ENCODE measurements at places on chromosomes 12 and 14.

GRCh38 chr12:41496009-41496408 is 307.9 kb downstream of the PDZRN4 start:
- DNase-seq, result no peak

DNA sequence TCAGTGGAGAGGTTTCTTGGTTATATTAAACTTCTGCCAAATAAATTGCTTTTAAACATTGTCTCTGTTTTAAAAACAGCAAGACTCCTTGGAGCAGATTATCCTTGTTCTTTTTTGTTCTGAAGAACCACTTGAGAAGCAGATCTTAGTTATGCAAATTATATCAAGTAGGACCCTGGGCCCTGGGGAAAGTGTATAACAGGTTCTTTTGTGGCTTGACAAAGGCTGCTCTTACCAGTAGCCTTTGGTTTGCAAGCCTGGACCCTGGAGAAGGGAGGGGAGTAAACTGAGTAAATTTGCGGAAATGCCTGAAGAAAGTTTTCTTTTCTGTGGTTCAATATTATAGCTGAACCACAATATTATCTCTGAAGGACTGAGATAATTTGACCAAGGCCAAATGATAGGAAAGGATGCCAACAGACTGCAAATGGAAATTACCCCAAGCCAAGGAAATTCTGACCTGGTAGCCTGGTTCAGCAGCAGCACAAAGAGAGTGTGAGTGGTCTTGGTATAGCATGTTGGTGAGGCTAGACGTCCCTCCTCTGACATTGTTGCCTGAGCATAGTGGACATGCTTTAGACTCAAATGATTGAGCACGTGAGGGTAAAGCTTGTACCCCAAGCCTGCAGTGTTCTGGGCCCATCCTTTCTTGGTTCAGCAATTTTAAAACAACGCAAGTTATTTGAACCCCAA is 30.4 kb upstream of the SIX1 start:
- DNase-seq, result no peak

DNA sequence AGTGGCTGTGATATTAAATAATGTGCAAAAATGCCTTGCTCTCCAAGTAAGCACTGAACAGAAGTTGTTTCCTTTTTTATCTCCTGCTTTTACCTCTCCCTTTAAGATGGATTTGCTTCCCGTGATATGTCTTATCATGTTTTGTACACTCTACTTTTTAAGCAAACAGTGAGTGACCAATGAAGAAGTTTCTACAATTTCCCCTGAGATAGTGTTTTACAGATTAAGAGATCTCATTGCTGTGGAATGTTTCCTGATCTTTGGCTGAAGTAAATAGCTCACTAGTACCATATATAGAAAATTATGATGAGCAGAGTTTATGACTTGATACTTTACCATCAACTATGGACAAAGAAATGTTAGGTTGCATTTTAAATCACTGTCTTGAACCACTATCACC is 184.8 kb upstream of the PDE3A start:
- no peak for DNase-seq

- DNase-seq, result no peak
These were observed 46.0 kb downstream of the ITPR2 start for GRCh38 chr12:26786865-26787514.

- peak; percentile 1 for DNase-seq
These were observed 300.9 kb downstream of the ACSS3 start for GRCh38 chr12:81378601-81379285.

- no peak for DNase-seq
These were observed 204.5 kb upstream of the PRKD1 start for GRCh38 chr14:30132196-30132595.

GRCh38 chr14:24556756-24557155 is 19.3 kb downstream of the CTSG start:
- no peak for DNase-seq

GRCh38 chr14:78005325-78005724 is 164.8 kb upstream of the NRXN3 start:
- DNase-seq, result no peak

DNA sequence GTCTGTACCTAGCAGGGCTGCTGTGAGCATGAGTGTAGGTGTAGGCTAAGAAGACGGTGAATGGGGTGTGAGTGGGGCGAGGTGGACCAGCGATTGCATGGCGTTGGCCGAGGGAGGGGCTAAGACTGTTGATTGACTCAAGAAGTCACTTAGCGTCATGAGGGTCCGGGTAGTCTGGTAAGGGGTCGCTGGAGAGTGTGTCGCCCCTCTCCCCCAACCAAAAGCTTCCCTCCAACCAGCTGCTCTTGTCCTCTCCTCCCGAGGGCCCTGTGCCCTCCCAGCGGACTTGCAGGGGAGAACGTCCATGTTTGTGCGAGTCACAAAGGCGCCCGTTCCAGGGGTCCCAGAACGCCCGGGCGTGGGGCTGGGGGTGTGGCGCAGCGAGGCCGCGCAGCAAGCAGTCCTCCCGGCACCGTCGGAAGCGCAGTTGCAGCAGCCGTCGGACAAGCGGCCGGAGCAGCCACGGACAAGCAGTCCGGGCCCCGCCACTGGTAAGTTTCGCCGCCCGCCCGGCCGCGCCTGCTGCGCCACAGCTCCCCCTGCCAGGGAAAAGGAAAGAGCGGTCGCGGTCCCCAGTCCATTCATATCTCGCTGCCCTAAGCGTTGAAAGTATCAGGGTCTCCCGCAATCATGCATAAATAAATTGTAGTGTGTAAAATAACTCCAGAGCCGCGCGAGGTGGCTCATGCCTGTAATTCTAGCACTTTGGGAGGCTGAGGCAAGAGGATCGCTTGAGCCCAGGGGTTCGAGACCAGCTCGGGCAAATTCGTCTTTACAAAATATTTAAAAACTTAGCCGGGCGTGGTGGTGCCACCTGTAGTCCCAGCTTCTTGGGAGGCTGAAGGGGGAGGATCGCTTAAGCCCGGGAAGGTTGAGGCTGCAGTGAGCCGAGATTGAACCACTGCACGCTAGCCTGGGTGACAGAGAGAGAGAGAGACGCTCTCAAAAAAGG is at the start of gene CCDC63:
Gene CCDC63, plus strand, starts transcription at position 373 of the 952 bp plus-strand sequence. CDS start 5,968 bp downstream, outside the sequence.
- peak; percentile 54 for DNase-seq

DNA sequence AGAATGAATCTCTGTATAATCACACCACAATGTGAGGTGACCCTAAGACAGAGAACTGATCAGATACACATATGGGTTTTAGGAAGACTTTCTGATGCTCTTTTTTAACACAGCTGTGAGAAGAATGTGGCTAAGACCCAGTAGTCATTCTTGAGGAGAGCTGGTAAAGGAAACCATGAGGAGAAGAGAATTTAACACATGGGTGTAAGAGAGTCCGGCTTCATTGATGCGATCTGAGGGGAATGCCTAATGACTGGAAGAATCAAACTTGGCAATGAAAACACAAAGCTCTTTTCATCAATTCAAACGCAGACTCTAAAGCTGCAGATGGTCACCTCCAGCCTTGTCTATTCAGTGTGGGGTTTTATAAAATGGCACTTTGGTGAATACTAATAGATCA is 79.3 kb downstream of the FOXA1 start:
- no peak for DNase-seq

DNA sequence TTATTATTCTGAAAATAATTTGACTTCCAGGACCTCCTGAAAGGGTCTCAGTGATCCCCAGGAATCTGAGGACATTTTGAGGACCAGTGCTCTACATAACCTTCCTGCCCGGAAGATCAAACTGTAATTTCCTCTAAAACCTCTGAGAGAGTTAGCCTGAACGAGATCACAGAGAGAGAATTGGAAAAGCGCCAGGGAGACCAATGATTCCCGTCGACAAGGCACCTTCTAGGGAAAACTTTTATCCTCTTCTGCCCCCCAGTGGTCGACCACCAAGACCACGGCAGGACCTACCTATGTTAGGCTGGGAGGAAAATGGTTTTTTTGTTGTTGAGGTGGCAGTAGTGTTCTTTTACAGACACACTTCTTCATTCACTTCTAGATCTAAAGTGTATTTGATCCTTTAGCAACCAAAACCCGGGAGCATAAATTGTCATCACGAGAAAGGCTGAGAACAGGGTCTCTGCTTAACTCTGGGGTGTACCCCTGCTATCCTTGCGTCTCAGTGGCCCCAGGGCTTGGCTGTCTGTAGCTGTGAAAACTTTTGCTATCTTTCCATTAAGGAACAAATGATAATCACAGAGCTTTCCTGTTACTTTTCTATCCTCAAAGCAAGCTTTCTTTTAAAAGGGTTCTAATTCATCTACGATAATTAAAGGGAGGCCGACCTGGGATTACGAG is 62.9 kb upstream of the NID2 start:
- DNase-seq, result peak; percentile 87

GRCh38 chr12:3992945-3993344 is 119.7 kb upstream of the PARP11 start:
- DNase-seq, result no peak

GRCh38 chr12:4908684-4909409 is 858 bp upstream of the KCNA1 start:
- no peak for DNase-seq

GRCh38 chr12:3432176-3432742 is 58.7 kb upstream of the PRMT8 start:
- DNase-seq, result no peak

DNA sequence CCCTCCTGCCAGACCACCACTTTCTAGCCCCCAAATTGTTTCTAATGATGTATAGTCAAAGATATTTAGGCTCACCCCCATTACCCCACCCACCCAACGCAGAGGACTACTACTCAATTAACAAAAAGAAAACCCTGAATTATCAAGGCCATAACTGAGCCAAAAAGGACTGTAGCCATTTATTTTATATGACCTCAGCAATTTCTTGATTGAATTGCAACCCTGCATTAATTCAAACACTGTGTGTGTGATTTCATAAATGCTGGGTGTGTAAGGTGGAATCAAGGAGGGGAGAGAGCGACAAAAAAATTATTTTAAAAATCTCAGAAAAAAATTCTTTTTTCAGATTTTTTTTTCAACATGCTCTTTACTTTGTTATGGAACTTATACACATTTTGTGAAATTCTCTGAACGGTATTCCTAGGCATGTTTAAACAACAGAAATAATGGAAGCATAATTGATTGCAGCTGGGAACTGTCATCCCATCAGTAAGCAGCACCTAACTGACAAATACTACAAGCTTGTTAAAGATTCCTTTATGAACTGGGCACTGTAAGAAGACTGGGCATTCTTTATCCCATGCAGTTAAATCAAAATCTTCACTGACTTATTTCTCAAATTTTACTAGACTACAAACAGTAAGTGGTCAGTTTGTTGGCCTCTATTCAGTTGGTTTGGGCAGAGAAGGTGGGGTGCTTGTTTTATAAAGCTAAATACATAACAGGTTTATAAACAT is 179.1 kb downstream of the SOX5 start:
- no peak for DNase-seq

- DNase-seq, result no peak
These were observed 243.1 kb upstream of the PWP1 start for GRCh38 chr12:107442326-107442987.

DNA sequence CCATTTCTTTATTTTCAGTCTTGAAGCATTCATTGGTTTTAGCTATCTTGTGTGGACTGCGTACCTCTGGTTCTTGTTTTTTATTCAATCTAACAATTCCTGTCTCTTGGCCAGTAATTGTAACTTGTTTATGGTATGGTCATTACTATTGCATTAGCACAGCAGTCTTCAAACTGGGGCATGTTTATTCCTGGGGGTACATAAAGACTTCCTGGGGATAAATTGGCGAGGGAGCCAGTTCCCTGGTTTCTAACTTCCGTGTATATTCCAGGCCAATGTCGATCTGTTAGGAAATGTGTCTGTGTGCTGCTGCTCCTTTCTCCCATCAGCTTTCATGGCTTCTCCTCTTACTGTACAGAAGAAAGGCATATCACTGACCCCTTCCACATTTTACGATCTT is 13.7 kb upstream of the EVL start:
- DNase-seq, result no peak

DNA sequence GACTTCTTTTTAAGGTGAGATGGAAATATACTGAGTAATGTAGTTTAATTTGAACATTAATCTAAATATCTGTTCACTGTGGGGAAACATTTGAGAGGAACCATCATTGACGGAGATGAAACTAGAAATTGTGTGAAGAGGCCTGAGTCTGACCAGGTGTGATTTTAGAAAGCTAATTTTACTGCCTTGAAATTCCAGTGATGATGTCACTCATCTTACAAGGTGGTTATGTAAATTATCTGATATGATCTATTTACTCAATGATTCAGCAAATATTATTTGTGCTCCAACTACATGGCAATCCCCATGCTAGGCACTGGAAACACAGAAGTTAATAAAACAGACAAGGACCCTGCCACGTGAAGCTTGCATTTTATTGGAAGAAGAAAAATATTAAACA is 435.7 kb upstream of the DCN start:
- DNase-seq, result peak; percentile 45

GRCh38 chr12:24896171-24896570 is 52.7 kb downstream of the BCAT1 start:
- no peak for DNase-seq

GRCh38 chr12:123270214-123271000 is 1.2 kb downstream of the CDK2AP1 start:
- peak; percentile 9 for DNase-seq

GRCh38 chr14:26966908-26967307 is 369.1 kb upstream of the NOVA1 start:
- DNase-seq, result peak; percentile 36

All from trophoblast cell (in vitro differentiated cells and primary cell).